ENCODE measurements at places on chromosomes 2 and 18.
A peak's percentile ranks its signal among the peaks of the same experiment; 100 is the strongest.

GRCh38 chr2:223998948-223999347, 40.1 kb downstream of the SERPINE2 start:
- no peak for DNase-seq

GRCh38 chr2:185859506-185859905, 120.9 kb downstream of the FSIP2 start:
- no peak for DNase-seq

DNA sequence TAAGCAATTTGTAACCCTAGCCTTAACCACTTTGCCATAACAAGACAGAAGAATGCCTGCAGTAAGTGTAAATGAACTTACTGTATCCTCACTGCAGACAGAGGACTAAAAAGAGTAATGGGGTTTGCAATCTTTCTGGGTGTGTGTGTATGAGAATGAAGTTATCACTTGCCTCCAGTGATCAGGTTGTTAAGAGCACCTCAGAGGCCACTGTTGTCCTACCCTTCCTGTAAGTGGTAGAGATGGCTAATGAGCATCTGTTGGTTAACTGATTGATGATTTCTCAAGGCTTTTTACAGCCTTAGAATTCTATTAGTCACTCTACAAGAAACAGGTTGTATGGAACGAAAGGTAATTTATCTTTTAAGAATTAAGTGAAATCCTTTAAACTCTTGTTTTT, 27.6 kb upstream of the GTF2A1L start:
- no peak for DNase-seq

DNA sequence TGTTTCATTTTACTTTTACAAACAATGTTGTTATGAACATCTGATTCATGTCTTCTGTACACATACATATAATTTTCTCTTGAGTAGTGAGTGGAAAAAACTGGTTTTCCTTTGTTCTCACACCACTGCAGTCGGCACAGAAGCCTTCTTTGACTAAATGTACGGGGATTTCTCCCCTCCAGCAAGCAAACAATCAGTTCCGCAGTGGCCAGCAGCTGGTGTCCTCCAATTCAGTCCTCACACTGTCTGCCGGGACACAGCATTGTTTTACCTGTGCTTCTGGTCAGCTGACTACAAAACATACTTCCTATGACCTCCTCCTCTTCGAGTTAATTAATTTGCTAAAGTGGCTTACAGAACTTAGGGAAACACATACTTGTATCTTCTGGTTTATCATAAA, 202.8 kb downstream of the WDR7 start:
- DNase-seq = no peak

DNA sequence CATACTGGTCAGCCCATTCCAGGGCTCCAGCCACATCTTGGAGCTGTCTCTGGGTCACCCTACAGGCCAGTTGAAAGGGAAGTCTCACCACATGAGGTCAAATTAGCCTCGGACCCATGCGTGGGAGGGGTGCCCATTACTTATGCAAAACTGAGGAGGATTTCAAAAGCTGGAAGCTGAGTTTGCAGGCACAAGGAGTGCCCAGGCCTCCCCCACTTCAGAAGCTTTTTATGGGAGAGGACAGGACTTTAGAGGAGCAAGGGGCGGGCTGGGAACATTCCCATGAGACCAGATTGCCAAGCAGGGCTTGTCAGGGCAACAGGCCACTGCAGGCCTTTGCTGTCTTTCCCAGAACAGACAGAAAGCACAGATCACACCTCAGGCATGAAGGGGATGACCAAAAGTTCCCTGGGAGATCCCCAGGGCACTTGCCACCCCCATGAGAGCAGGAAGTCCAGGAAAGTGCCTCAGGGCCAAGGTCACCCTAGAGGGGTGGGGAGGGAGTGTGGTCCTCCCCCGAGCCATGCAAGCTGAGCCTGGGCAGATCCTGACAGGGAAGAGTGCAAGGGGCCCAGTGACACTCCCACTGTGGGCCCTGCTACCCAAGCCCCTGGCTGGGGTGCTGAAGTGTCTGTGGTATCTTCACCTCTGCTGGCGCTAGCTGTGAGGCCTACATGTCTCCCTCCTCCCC, 267.7 kb downstream of the BCL11A start:
- no peak for DNase-seq

GRCh38 chr2:97546711-97547110, 43.0 kb downstream of the ANKRD36B start:
- DNase-seq = no peak

GRCh38 chr2:127901339-127902056, 15.7 kb upstream of the AMMECR1L start:
- DNase-seq = no peak

DNA sequence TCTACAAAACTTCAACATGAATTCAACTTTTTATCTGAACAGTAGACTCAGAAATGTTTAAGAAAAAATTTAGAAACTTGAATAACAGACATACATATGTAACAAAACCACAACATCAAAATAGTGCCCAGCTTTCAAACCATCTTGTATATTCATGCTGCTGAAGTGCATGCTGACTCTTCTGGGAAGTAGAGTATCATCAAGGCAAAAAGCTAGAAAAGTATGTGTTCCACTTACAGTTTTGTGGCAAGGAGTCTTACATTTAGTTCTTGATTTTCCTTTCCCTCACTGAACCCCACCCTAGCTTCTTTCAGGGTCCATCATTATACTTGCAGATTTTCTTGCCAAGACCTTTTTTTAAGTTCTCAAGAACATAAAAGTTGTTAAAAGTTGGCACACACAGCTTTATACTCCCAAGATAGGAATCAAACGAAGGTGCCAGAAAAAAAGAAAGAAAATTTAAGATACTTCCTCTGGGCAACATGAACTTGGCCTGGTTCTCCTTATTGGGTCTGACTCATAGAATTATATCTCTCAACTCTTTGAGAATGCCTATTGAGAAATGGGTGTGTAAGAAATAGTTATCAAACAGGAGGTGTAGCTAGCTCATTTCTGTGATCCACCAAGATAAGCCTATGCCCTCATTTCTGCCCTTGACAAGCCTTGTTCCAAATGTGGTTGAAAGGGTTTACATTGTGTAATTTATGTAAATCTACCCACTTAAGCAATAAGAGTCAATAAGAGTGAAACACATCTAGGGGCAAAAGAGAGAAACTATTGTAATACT, 667.6 kb upstream of the ACVR2A start:
- DNase-seq = no peak

GRCh38 chr2:155830817-155831579, 501.5 kb downstream of the NR4A2 start:
- no peak for DNase-seq

- no peak for DNase-seq
Measured at GRCh38 chr18:13185675-13186198, 32.8 kb upstream of the LDLRAD4 start.

GRCh38 chr18:22180722-22181121, 11.3 kb downstream of the GATA6 start:
- DNase-seq = no peak

DNA sequence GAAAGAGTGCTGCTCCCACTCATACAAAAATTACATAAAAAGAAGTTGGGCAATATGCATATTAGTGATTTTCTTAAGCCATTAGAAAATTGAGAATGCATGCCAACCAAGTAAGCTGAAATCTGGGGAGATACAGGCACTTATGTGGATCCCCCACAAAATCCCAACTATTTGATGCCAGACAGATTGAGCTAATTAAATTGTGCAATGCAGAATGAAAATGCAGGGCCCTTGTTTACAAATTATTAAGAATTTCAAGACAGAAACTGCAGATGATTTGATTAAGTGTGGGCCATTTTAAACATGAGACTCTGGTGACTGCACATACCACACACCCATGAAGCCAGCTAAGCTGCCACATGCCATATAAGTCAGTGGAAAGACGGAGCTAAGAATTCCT, 554.5 kb downstream of the CBLN2 start:
- no peak for DNase-seq

DNA sequence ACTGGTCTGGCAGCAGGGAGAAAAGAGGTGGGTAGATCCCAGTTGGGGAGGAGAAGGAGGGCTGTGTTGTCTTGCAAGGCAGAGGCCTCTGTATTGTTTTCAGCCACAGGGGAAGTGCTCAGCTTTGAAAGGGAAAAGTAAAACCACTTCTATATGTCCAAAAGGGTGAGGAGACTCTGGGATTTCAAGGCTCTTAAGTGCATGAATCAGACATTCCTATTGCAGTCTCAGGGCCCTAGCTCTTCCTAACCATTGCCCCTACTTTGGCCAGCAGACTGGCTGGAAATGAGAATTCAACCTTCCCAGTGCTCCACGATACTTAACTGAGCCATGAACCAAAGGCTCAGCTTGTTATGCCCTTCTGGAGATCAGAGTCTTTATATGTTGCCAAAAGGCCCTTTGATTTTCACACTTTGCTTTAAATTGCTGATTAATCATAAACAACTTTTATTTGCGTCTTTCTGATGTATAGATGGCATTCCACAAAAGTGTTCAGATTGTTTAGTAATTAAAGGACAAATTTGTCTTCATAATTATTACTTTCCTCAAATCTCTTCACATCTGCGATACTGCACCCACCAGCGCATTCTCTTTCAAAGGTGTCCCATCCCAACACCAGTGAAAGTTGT, 313.8 kb upstream of the MMADHC start:
- no peak for DNase-seq

- no peak for DNase-seq
Measured at GRCh38 chr18:916562-916961, 11.9 kb downstream of the ADCYAP1 start.

DNA sequence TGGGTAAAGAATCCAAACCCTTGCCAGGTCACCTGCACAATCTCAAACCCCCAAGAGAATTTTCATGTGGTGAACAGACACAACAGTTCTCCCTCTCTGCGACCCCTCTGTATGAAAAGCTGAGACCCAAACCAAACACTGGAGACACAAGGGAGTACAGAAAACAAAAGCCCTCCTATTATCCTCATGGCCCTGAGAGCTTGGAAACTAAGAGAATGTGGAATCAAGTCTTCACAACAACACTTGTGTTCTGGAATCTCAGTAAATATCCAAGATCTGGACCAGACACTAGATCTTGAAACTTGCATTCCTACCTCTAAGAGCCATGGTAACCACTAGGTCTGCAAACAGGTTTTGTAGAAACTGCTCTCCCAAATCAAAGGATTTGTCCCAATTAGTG, 50.1 kb upstream of the CCDC150 start:
- DNase-seq = no peak

DNA sequence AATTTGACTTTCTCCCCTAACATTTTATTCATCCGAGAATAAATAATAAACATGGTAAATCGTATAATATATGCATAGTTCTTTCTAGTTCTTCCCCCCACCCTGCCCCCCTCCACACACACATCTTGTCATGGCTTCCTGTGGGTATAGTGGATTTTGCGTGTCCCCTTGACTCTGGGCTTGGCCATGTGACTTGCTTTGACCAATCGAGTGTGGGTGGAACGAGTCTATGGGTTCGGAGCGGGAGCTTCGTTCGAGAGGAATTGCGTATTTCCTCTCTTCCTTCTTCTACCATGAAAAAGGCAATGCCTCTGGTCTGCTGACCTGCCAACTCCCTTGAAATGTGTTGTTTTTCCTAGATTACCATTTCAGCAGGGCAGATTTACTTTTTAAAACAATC, 175.2 kb downstream of the LTBP1 start:
- no peak for DNase-seq

GRCh38 chr2:232418466-232419244, 12.0 kb downstream of the ALPG start:
- DNase-seq = peak; percentile 35

DNA sequence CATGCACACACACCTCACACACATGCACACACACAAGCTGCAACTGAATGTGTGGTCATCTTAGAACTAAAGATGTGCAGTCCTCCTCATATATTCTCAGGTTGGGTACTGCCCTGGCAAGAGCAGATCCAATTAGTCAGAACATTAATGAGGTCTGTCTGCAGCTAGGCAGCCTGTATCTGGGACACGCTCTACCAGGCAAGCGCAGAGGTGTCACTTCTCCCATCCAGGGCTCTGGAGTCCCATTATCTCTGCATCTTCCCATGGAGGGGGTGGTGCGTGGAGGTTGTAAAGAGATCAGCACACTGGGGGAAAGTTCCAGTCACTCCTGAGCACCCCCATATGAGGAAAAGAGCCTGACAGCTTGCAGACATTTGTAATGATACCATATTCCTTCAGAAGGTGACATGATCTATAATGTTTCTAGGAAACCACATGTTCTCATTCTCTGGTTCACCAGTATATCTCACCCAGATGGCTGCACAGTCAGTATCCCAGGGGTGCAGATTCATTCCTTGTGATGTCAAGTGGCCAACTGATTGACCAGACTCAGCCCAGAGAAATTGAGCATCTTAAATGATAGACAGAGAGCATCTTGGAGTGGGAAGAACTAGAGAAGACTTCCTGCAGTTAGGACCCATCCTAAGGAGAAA, 95.4 kb downstream of the RTN4 start:
- no peak for DNase-seq

DNA sequence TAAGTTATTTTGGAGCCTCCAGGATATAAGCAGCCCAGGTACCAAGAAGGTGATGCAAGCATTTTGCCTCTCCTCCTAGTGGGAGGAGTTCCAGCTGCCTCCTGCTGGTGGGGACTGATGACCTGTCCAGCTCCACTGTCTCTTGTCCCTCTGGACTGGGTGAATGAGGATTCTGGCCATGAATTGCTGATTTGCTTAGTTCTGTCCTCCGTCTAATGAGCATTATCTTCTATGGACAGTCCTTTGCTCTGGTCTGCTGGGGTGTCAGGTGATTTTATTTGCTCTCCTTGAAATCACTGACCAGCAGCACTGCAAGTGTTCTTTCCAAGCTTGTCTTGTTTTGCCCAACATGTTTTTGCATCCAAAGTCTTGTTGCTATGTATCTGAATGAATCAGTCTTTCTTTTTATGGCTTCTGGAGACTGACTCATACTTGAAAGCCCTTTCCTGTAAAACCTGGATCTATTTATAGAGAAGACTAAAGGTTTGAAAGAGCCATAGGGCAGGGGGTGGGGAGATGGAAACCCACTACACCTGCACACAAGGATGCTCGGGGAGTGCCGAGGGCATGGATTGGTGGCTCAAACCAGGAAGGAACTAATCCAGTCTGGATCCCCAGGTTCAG, 40.5 kb upstream of the EFHD1 start:
- no peak for DNase-seq

Data from stimulated activated CD8-positive, alpha-beta memory T cell treated with anti-CD3 and anti-CD28 coated beads, Interleukin-7, amount 100 ng/mL, for 48 hours (primary cell).